ENCODE measurements at places on chromosomes 1 and 21. TPM values are rescaled to one million over a fixed set of nuclear protein-coding genes. Genes with fewer than 3 reads are reported as not detected.

The OVAAL gene
- total RNA-seq: not detected

The MYOG gene
- total RNA-seq: not detected

The PRKCZ gene
- 13.8 TPM for total RNA-seq

DNA sequence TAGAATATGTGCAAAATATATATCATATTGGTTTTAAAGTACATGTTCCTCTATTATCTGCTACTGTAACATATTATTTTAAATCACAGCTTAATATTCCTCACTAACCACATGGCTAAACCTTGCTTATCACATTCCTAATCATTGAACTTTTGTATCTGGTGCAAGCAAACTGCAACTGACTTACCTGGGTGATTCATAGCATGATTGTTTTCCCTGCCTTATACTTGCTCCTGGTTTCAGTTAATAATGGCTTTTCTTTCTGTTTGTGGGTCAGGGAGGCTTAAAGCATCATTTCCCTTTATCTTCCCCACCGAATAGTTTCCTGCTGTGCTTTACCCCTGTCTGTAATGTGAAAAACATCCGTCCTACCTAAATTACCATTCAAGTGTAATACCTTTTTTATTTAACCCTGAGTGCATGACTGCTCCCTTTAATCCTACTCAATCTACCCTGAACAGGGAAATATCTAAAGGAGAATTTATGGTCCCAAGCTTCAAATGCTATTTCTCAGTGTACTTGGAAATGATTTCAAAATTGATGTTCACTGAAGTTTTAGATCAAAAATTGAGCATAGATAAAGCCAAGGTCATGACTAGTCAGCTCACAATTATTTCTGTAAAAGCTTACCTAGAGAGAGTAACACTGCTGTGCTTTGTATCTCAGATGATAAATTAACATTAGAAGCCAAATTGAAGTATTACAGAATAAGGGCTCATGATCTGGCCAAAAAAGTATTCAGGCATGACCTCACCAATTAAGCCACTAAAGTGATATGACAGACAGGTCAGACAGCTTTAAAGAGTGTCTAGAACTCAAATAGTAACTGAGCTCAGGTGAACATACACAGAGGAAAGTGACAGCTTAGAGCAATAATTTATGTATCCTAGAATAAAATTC lies 507.1 kb downstream of the BRINP3 start:
- no peaks in the 10 kb centered on the region for H3K27me3 ChIP-seq
- no peaks in the 10 kb centered on the region for H3K4me1 ChIP-seq
- no peak overlapping the region for H3K4me3 ChIP-seq
- no peak overlapping the region for H3K27ac ChIP-seq

The PBX1 gene
- 0.13 TPM for total RNA-seq

- no peak overlapping the region for H3K4me3 ChIP-seq
- H3K27me3 ChIP-seq: no peaks in the 10 kb centered on the region
- H3K27ac ChIP-seq: no peak overlapping the region
These were observed 10.6 kb upstream of the NADK start for GRCh38 chr1:1788646-1789431.

The SLAMF8 gene
- 4.0 TPM for total RNA-seq

DNA sequence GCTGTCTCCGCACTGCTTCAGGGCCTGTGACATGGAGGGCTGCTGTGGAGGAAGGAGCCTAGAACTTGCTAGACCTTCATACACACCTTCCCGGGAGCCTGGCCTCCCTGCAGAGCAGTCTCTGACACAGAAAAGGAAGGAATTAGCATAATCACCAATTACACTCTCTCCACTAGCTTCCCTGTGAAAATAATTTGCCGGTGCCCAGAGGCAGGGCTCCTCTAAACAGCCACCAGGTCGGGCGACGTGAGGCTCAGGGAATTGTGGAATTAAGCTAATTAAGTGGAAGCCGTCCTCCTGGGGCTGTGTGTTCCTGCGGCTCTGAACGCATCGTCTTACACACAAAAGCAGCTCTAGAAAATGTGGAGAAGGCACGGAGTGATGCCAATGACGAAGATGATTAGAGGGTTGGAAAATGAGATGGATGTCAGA lies 82.6 kb downstream of the NENF start:
- DNase-seq: no peak
- H3K4me3 ChIP-seq: no peak overlapping the region
- peaks cover 26% of the 10 kb centered on the region for H3K27me3 ChIP-seq
- H3K36me3 ChIP-seq: no peaks in the 10 kb centered on the region
- H3K27ac ChIP-seq: no peak overlapping the region

The PHTF1 gene
- total RNA-seq: 17.5 TPM

- no peak for DNase-seq
- H3K27me3 ChIP-seq: no peaks in the 10 kb centered on the region
- no peak overlapping the region for H3K4me3 ChIP-seq
- H3K4me1 ChIP-seq: no peaks in the 10 kb centered on the region
- H3K27ac ChIP-seq: no peak overlapping the region
These were observed 109.0 kb downstream of the KCNH1 start for GRCh38 chr1:211024901-211025300.

The OR2AK2 gene
- not detected for total RNA-seq

DNA sequence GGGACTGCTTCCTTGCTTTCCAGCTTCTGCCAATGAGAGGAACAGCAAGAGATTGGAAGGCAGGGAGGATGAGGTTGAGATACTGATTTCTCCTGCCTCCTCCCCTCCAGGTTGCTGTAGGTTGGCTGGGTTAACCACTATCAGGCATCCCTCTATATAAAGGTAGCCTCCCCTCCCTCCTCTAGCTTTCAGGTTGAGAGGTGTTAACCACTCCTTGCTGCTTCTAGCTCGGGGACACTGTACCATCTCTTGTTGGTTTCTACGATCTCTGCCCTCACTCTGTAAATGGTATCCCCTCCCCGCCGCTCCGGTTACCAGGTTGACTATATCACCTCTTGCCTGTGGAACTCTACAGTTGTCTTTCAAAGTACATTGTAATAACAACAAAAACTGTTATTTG lies 16.7 kb downstream of the LPAR3 start:
- no peaks in the 10 kb centered on the region for H3K27me3 ChIP-seq
- no peaks in the 10 kb centered on the region for H3K36me3 ChIP-seq
- no peak overlapping the region for H3K27ac ChIP-seq
- H3K4me1 ChIP-seq: peaks cover 13% of the 10 kb centered on the region

DNA sequence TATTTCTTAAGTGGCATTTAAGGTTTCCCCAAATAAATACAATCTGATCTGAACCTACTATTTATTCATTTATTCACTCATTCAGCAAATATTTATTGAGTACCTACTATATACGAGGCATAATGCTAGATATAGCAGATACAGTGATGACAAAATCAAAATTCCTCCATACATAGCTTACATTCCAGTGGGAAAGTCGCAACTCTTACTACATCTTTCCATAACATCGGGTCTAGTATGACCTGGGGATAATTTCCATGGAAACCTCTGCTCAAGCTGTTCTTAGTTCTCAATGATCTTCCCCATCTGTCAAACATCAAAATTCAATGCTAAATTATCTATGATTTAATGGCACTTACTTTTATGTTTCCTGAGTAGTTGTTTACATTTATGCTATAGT lies 70.8 kb upstream of the PRKACB start:
- no peaks in the 10 kb centered on the region for H3K27me3 ChIP-seq
- H3K4me1 ChIP-seq: no peaks in the 10 kb centered on the region
- H3K36me3 ChIP-seq: no peaks in the 10 kb centered on the region
- no peak overlapping the region for H3K27ac ChIP-seq
- no peak overlapping the region for H3K4me3 ChIP-seq

The GPA33 gene
- total RNA-seq: 0.66 TPM

GRCh38 chr21:30979054-30979453 lies 59.2 kb downstream of the KRTAP19-8 start:
- H3K4me1 ChIP-seq: peaks cover 6% of the 10 kb centered on the region
- no peak overlapping the region for H3K27ac ChIP-seq
- no peaks in the 10 kb centered on the region for H3K27me3 ChIP-seq
- H3K36me3 ChIP-seq: no peaks in the 10 kb centered on the region

The CRP gene
- not detected for total RNA-seq

The CACHD1 gene
- 0.35 TPM for total RNA-seq

The MYCL gene
- total RNA-seq: 0.24 TPM

- no peak overlapping the region for H3K4me3 ChIP-seq
- H3K27me3 ChIP-seq: no peaks in the 10 kb centered on the region
- DNase-seq: no peak
- H3K36me3 ChIP-seq: no peaks in the 10 kb centered on the region
- H3K4me1 ChIP-seq: peaks cover 7% of the 10 kb centered on the region
These were observed 5.5 kb upstream of the FOXO6 start for GRCh38 chr1:41355761-41356160.

DNA sequence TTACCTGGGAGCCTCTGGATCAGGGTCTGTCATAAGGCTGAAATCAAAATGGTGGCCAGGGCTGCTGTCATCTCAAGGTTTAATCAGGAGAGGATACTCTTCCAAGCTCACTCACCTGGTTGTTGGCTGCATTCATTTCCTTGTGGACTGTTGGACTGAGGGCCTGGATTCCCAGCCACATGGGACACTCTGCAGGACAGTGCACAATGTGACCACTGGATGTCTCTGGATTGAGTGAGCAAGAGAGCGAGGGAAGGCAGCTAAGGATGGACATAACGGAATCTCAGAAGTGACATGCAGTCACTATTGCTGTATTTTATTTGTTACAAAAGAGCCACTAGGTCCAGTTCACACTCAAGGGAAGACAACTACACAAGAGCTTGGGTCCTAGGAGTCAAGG lies 229.1 kb downstream of the S1PR1 start:
- DNase-seq: no peak
- H3K27me3 ChIP-seq: no peaks in the 10 kb centered on the region
- no peak overlapping the region for H3K27ac ChIP-seq
- no peaks in the 10 kb centered on the region for H3K4me1 ChIP-seq
- no peaks in the 10 kb centered on the region for H3K36me3 ChIP-seq
- no peak overlapping the region for H3K4me3 ChIP-seq

- no peak overlapping the region for H3K27ac ChIP-seq
- no peak for DNase-seq
- no peak overlapping the region for H3K4me3 ChIP-seq
- peaks cover 21% of the 10 kb centered on the region for H3K36me3 ChIP-seq
These were observed 36.1 kb upstream of the PPP1R15B start for GRCh38 chr1:204447736-204448135.
